Stimulated activated CD8-positive, alpha-beta memory T cell treated with anti-CD3 and anti-CD28 coated beads, Interleukin-2, amount 100 ng/mL, for 48 hours (primary cell): ENCODE measurements at places on chromosomes 1 and 21.

GRCh38 chr1:232221802-232222499 lies 408.0 kb downstream of the SIPA1L2 start:
- no peak for DNase-seq

- no peak for DNase-seq
These were observed 103.5 kb downstream of the SIK1 start for GRCh38 chr21:43323244-43324005.

DNA sequence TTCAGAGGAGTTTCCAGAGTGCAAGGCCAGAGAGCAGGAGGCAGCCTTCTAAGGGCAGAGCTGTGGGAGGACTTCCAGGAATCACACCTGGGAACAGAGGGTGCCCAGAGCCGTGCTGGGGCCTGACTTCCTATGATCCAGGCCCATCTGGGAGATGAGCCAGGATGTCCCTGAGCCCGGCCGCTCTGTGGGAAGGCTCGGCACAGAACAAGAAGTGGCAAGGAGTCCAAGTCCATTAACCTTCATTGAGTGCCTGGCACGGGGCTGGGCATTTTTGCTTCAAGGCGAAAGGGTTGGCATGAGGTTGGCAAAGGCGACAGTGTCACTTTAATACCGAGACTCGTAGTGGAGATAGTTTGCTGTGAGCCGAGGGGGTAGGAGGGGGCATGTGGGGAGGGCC lies 18.2 kb downstream of the TMEM201 start:
- DNase-seq = no peak

DNA sequence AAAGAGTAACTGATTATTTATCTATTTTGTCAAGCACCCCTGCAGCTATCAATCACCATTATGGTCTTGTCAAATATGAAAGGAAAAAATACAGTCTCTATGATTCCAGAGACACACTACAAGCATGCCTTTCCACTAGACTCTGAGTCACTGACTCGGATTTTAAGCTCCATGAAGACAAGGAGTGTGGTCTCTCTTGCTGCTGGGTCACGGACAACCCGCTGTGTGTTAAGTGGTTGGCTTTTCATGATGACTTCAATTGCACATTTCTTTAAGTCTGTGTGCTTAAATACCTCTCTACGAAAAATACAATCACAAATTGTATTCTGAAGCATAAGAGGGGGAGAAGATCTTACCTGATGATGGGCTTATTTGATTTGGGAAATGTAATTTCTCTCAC lies 14.0 kb upstream of the GNG4 start:
- no peak for DNase-seq

GRCh38 chr1:20974069-20974468 lies 187.0 kb upstream of the HP1BP3 start:
- no peak for DNase-seq

DNA sequence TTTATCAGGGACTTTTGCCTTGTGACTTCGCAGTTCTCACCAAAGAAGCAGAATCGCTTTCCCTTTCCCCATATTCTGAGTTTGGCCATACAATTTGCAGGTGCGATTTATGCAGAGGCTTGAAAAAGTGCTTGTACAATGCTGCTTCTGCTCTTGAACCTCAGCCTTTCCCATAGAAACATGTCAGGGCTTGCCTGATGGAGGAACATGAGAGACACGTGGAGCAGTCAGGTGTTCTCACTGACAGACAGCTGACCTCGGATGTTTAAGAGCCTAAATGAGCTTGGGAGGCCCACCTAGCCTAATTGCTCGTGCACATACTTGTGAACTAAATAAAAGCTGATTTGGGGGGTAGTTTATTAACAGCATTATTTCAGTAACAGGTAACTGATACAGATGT lies 290.0 kb downstream of the S1PR1 start:
- DNase-seq = no peak

- no peak for DNase-seq
These were observed 22.8 kb upstream of the SSBP3 start for GRCh38 chr1:54428837-54429518.

DNA sequence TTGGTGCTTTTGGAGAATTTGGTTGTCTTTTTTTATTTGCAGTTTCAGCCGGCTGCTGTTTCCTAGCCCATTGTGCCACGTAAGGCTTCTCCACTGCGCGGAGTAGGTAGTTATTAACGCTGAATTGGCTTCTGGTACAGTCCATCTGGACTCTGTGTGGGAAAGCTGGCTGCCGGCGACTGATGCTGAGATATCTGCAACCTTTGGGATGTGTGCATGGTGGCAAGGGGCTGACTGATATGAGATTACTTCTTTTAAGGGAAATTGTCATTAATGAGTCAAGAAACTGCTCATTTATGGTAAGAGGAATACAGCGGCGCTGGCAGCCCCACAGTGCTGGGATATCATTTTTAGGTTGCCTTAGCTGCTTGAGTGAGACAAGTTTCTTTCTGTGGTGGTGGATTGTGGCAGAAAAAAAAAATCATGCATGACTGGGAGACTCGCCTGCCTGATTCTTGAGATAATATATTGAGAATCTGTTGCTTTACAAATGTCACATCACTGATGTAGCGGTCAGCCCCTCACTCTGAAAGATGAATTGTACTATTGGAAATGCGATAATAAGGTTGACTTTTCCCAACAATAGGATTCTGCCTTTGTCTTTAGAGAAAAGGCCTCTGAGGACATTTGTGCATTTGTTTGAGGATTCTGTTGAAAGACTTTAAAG lies 2.5 kb upstream of the ELAVL4 start:
- no peak for DNase-seq

DNA sequence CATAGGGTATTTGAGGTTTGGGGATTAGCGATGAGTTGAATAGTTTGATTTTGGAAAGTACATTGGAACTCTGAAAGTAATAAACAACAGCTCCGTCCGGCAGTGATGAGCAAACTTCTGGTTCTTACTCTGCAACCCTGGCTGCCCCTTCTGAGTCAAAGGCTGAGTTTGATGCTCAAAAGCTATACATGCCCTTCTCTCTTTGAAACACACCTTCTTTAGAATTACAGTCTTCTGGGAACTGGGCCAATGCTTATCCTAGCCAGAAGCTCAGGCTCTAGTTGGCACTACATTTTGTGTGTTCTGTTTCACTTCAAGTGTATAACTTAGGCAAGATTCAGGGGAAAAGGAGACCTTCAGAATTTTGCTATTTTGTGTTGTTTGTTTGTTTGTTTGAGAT lies 9.3 kb downstream of the AHCYL1 start:
- DNase-seq = no peak

DNA sequence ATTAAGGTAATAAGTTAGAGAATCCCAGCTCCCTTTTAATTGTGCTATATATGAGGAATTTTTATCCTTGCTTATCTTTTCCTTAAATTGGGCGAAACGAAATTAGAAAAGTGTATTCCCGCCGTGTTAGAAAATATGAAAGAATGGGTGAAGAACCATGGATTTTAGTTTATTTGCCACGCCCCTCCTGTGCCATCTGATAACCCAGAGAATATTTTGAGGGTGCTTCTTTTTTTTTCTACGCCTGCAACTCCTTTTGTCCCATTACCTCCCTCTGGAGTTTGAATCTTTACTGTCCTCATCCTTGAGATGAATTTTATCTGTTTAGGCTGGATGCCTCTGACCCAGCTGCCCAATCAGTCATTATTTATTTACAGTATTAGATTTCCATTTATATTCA lies 1.6 kb downstream of the TLCD4 start:
- no peak for DNase-seq

DNA sequence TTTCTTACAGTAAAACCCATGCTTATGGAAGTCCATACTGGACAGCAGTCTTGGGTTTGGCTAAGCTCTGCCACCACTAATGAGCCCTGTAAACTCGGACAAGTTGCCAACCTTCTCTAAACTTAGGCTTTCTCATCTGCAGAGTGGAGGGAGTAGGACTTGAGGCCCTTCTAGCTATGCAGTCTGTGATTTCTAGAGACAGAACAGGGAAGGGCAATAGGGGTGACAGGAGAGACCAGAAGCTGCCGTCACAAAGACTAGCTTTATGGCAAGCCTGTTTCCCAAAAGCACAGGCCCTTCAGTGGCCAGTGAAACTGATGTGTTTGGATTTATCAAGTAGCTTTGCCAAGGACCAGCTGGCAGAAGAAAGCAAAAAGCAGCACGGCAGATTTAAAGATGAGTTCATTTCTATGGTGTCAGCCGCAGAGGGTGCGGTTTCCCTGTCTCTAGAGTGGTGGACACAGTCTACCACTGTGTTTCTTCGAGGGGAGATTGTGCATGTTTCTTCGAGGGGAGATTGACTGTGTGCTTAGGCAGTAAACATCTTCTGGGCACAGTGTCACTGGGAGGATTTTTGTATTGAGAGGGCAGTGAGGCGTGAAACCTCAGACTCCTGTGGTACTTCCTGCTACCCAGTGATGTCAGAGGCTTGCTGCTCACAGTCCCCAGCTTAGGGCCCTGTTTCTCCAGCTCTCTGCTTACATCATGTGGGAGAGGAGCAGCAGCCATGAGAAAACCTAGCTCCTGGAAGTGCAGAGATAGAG lies 119.0 kb downstream of the ROR1 start:
- DNase-seq = no peak

DNA sequence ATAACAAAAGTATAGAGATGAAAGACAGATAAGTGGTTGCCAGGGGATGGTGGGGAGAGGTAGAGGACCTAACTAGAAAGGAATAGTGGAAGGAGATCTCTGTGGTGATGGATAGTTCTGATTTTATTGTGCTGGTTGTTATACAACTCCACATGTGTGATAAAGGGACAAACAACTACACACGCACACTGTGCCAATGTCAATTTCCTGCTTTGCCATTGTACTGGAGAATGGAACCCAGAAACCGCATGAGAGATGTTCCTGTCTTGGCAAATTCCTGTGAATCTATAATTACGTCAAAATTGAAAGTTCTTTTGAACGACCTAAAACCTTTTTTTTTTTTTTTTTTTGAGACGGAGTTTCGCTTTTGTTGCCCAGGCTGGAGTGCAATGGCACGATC lies 11.0 kb downstream of the TNFRSF9 start:
- no peak for DNase-seq

DNA sequence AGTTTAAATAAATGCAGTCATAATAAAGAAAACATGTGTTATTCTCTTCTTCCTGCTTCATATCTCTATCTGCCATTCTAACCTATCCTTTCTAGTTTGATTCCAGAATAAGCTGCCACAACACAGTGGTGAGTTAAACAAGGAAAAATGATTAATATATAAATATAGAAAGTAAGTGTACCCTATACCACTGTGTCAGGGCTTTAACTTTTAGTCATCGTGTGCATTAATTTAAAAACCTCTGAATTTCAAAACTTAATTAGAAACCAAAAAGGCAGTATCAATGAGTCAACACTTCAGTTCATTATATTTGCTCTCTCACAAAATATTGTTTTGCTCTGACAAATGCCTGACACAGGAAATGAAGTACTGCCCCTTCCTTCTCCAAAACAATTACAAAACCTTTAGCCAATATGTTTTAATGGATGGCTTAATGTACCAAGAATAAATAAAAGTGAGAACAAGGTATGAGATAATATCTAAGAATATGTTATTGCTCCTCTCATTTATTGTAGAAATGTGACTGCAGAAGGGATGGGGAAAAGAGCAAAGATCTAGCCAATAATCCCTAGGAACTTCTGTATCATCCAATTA lies 634.8 kb downstream of the KCNT2 start:
- DNase-seq = no peak

DNA sequence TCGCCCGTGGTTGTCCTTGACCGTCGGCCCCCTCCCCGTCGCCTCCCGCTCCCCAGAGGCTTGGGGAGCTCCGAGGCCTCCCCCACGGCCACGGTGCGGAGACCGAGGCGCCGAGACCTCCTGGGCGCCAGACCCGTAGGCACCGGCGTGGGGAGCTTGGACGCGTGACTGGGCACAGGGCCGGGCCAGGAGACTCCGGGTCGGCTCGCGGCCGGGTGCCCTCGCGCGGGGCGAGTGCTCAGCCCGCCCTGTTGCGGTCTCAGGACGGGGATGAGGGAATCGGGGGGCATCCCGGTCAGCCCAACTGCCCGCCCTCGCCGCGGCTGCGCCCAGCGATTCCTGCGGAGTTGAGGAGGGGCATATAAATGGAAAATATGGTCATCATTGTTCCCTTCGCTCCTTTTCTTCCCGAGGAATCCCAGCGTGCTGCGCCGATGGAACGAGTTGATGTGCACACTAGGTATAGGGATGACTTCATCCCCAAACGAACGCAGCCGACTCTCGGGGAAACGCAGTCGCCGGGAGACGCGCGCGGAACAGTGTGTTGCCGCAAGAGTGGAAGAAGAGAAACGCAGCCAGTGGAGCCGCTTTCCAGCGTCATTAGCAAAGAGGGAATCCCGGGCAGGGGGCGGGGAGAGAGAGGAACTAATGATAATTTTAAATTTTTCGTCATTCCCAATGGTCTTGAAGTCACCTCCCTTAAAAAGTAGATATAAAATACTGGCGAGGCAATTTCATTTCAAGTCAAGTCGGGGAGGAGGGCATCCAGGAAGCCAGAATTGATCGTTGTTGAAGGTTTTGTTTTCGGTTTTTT lies 747 bp upstream of the ENAH start:
- DNase-seq = no peak

DNA sequence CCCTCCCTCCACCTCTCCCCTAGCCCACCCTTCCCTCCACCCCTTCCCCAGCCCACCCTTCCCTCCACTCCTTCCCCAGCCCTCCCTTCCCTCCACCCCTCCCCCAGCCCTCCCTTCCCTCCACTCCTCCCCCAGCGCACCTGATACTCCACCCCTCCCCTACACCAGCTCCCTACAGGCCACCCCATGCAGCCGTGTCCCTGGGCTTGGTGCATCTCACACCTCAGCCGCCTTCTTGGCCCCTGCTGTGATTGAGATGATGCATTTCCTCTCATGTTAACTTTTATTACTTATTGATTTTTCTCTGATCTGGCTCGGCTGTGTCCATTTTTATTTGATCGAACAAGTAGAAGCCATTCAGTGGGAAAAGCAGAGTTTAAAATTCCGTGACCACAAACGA lies 243.8 kb downstream of the MATN1 start:
- DNase-seq = no peak

DNA sequence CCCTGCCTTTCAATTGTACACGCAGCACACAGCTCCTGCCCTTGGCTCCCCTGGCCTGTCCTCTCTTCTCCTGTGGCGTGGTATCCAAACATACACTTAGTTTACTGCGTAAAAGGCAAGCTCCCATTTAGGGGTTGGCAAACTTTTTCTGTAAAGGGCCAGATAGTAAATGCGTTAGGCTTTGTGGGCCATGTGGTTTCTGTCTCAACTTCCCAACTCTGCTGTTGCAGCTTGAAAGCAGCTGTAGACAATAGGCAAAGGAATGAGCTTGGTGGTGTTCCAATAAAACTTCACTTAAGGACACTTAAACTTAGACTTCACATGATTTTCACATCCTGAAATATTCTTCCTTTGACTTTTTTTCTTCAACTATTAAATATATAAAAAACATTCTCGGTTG lies 63.3 kb downstream of the RHOU start:
- DNase-seq = no peak

DNA sequence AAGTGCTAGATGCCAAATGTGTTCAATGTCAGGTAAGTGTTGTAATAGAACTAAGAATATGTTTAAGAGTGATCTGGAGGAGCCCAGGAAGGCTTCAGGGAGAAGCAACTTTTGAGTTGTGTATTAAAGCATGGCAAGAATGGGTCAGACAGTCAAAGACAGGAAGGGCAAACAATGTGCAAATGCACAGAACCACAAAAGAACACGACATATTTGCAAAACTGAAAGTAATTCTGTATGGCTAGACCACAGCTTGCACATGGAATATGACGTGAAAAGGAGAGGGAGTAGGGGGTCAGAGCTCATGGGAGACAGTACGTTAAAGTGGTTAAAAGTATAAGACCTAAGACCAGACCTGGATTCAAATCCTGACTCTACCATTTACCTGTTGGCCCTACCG lies 7.1 kb upstream of the SORT1 start:
- no peak for DNase-seq
